ENCODE measurements at places on chromosomes 6 and 20. TPM values are rescaled to one million over a fixed set of nuclear protein-coding genes. Genes with fewer than 3 reads are reported as not detected.

Gene OR2H1
- not detected for total RNA-seq

Gene MYBL2
- 2.6 TPM for total RNA-seq

Gene HLA-DRA
- total RNA-seq = not detected

Gene HMGA1
- 75.5 TPM for total RNA-seq

Gene ADAM33
- total RNA-seq = 111 TPM
